ENCODE measurements at places on chromosomes 7 and 10.

- no peak for DNase-seq
Measured at GRCh38 chr7:3157566-3158287, 114.1 kb upstream of the CARD11 start.

DNA sequence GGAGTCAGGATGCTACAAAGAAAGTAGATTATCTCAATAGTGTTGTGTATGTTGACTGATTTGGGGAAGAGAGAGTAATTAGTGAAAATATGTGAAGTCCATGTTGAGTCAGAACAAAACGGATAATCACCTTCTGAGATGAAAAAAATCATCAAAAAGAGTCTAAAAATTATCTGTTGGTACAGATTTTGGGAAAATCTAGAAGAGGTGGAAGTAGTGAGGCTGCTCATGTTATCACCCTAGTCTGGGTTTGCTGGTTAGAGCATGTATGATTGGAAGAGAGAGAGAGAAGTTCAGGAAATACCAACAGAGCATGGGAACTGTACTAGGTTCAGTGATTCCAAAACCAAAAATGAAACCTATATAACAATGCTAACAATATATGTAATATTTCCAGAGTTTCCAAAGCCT is 12.3 kb downstream of the RPA3 start:
- DNase-seq: no peak

DNA sequence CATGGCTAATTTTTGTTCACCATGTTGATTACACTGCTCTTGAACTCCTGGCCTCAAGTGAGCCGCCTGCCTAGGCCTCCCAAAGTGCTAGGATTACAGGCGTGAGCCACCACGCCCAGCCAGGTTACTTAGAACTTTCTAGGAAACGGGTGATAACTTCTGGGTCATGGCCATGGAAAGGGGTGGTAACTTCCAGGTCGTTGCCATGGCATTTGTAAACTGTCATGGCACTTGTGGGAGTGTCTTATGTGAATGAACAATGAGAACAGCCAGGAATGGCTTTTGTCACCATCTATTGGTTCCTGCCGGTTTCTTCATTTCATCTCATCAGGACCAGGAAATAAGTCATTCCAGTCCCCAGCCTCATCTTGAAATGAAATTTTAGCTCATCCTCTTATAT is 120.9 kb downstream of the SLC16A9 start:
- DNase-seq: no peak

DNA sequence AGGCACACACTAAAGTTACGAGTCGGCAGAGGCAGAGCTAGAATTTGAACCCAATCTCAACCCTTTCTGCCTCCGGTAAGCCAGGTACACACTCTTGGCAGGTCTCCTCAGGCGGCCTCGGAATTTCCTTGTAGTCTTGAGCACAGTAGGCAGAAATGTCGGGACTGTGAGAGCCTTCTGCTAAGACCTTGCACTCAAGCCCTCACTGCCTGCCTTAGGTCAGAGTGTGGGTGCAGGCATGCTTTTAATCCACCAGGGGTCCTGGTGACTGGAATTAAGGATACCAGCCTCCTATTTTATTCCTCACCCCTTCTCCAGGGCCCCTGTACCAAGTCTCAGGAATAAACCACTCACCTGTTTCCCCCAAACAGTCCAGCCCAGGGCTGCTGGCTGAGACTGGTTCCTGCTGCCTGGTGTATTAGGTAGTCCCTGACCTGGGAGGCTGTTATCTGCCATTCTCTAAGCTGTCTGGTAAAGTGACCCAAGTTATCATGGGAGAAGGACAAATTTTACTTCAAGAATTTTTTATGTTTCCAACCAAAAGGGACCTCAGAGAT is 855 bp downstream of the ATP6V1F start:
- DNase-seq: peak; percentile 76

- no peak for DNase-seq
Measured at GRCh38 chr10:114925587-114926586, 12.1 kb upstream of the TRUB1 start.

DNA sequence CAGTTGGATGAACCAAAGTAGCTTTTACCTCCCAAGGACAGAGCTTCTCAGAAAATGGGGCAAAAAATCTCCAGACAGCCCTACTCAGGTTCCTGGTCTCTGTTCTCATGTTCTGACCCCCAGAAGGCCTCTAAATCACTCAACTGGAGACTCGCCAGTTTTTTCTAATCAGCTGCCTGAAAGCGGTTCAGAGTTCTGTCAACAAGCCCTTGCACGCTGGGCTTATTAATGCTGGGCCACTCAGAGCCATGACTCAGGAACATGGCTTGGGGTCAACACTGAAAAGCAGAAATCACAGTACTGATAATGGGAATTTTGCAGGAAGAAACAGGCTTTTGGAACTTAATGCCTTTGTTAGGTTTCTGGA is 15.3 kb downstream of the ECHDC3 start:
- no peak for DNase-seq

DNA sequence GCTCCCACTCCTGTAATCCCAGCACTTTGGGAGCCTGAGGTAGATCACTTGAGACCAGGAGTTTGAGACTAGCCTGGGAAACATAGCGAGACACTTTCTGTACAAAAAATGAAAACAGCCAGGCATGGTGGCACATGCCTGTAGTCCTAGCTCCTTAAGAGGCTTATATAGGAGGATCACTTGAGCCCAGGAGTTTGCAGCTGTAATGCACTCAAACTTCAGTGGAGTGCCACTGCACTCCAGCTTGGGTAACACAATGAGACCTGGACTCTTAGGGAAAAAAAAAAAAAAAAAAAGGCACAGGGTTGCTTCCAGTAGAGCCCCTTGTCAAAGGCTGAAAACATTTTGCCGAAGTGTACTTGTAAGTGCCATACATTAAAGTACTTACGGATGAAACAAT is 195.3 kb downstream of the PHTF2 start:
- DNase-seq: no peak

DNA sequence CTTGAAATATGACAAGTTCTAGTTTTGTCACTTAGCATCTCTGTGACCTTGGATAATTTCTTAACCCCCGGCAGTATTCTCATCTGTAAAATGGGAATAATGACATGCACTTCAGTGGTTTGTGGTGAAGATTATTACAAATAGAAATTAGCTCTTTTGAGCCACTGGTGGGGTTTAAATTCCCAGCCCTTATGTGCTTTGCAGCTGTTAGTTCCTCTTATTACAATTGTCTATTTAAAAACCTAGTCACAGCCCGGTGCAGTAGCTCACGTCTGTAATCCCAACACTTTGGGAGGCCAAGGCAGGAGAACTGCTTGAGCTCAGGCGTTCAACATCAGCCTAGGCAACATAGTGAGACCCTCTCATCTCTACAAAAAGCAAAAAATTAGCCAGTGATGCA is 30.1 kb downstream of the CAV1 start:
- DNase-seq: no peak

- no peak for DNase-seq
Measured at GRCh38 chr7:95693551-95694333, 78.6 kb upstream of the DYNC1I1 start.

- no peak for DNase-seq
Measured at GRCh38 chr7:47180516-47180826, 401.4 kb downstream of the TNS3 start.

DNA sequence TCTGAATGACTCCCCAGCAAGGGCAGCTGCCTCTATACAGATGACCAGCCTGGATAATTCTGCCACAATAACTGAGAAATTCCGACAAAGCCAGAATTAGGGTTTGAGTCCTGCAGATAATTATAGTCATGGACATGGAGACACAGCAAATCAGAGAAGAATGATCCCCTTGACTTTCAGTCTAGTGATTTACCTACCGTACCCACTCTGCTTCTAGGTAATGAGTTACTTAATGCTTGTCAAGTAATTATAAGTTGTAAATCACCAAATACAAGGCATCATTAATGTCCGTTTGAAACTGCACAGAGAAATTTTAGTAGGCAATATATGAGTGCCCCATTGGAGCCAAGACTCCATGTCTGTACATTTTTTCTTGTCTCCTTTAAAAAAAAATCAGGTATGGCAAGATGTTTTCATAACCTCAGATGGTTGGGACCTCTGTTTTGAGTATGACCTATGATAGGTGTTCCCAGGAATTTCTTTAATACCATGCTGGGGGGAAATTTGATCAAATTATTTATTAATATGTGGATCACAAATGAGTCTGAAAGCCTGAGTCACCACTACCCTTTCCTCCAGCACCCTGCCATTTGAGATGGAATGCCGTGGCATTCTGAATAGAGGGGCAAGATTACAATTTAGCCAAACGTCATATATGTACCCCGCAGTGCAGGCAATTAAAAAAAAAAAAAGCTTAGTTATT is 5.5 kb upstream of the ARID5B start:
- no peak for DNase-seq

GRCh38 chr10:120052964-120053702 is 160.6 kb downstream of the SEC23IP start:
- no peak for DNase-seq

DNA sequence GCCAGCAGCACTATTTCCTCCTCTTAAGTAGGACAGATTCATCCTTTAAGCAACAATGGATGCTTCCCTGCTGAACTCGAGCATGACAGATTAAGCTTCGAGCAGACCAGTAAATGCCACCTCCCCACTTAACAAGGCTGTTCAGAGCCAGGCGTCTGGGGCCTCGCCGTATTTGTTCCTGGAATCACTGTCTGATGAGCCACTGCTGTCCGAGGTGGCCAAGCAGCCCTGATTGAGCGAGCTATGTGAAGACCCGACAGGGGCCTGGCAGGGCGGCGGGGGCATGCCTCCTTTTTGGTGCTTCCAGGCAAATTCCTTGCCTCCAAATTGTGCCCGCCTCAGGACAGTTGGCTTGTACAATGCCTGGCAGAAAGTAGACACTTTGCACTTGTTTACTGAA is 862.6 kb downstream of the NRG3 start:
- no peak for DNase-seq

DNA sequence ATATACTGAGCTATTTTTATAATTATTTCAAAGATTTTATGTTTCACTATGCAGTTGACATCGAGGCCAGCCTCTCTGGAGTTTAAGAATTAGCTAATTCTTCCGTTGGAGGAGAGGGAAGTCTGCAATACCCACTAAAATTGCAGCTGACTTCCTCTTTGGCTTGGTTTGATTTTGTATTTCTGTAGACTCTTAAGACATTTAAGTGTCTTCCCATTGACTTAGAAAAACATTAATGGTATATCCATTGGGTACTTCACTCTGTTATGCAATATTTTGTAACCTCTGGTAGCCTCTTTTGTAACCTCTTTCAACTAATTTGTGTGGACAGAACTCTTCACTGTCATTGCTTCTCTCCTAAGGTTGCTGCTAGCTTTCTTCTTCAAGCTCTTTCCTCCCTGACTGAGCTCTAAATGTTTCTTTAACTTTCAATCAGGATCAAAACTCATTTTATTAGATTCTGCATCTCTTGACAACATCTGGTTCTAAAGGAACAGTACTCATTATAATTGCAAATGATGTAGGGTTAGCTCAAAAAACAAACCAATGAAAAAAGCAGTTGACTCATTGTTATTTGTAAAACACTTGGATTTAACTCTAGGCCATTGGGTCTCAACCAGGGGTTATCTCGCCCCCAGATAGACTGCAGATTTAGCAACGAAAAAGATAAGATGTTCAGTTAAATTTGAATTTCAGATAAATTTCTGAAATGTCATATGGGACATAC is 1.7 kb upstream of the ANKRD22 start:
- no peak for DNase-seq

- no peak for DNase-seq
Measured at GRCh38 chr10:71963351-71964097, 671 bp upstream of the CHST3 start.

- peak; percentile 29 for DNase-seq
Measured at GRCh38 chr10:72612203-72612826, 13.6 kb downstream of the MICU1 start.

DNA sequence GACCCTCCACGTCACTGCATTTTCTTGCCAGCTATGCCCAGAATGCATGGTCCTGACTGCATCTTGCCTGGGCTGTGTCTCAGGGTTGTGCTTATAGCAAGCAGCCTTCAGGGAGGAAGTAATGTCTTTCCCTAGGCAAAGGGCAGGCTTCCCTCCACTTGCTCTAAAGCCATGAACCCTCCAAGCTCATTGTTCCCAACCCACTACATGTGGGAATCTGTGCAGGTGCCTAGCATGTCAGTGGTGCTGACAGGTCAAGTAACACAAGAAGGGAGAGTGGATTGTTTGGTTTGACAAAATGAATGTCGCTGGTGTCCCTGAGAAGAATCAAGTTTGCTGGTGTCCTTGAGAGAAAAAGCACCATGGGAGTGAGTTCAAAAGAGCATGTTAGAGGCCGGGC is 53.9 kb upstream of the UCN3 start:
- DNase-seq: no peak

- DNase-seq: no peak
Measured at GRCh38 chr7:102125127-102125596, 161.5 kb upstream of the SH2B2 start.

DNA sequence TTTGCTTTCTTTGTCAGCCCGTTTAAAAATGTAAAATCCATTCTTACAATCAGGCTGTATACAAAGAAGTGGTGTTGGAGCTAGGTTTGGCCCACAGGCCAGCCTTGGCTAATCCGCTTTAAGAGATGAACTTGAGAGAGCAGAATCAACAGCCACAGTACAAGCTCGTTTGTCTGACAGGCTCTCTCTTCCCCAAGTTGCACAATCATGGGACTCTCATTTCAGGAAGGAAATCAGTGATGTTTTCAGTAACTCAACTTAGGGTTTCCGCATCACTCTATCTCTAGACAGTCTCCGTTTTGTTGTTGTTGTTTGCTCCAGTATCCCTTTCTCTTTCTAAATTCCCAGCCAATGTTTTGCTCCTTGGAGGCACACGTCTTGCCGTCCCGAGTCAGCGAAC is 582.0 kb upstream of the MKI67 start:
- DNase-seq: no peak

DNA sequence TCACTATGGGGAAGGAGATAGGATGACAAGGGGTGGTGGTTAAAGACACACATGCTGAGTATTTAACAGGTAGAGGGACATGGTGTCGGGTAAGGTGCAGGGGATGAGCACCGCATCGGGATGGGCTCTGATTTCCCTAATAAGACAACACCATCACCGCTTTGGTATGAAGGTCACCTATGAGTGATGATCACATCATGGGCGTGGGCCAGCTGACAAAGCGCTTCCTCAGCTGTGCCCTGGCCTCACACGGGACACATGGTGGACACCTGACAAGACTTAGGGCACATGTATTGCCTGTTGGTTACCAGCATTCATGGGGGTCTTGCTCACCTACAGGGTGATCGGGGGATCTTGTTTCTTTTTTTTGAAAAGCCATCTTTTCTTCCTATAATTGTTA is 12.8 kb downstream of the C7orf57 start:
- DNase-seq: no peak

- DNase-seq: no peak
Measured at GRCh38 chr10:86060386-86061277, 306.0 kb downstream of the GRID1 start.
